ENCODE measurements at places on chromosomes 12 and 14.

DNA sequence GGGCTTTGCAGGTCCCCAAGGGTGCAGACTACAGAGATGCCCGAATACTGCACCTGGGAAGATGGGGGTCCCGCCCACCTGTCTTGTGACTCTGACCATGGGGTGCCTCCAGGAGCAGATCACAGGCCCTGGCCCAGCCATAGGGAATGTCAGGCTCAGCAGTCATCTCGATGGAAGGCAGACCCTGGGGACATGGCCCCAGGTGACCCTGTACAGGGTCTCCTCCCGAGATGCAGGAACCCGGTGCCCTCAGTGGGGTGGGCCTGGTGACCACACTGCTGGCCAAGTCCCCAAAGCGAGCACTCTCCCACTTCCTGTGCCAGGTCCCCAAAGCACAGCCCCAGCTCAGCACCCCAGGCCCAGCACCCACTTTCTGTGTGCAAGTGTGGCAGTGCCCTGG is 903.7 kb upstream of the USP15 start:
- no peak for DNase-seq

DNA sequence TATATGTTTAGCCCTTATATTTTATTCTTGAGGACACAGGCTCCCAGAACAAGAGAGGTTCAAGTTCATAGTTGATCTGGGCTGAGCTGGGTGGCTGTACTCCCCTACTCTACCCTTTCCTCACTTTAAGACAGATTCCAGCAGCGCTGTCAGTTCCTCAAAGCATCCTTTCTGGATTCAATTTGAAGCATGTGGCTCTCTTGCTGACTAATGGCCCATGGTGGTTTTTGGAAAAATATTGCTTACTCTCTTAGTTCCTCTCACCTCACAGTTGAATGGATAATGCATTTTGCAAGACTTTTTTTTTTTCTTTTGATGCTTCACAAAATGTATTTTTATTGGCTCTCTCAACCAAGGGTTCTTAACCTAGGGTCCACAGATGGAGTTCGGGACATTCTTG is 4.1 kb downstream of the PELI2 start:
- no peak for DNase-seq

DNA sequence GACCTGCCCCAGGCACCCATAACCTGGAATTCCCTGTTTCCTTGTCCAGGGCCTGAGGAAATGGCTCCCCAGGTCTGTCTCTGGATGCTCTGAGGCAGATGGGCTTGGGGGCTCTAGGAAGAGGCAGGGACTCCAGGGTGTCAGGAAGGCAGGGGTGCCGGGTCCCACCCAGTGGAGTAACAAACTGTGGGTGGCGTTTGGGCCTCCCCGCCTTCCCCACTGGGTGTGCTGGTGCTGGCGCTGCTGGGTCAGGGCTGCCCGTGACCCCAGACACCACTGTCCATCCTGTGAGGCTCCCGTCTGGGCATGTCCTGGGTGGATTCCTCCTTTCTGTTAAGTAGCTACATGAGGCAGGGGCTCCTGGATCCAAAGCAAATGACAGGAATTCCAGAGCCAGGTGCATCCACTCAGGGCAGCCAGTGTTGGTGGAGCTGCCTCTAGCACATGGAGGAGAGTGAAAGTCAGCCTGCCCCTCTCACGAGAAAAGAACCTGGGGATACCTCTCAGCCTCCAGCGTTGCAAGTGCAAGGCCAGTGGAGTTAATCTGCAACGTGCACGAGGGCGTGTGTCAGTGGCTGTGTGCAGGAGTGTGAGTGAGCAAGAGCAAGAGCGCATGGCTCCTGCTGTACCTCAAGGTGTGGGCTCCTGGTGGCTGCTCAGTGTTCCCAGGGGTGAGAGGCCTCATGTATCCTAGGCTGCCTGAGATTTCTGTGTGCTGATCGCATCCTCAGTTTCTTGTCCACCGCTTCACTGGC is 403.1 kb downstream of the TMEM121 start:
- no peak for DNase-seq

- no peak for DNase-seq
Observed at GRCh38 chr14:65268594-65268993, 143.9 kb upstream of the FUT8 start.

DNA sequence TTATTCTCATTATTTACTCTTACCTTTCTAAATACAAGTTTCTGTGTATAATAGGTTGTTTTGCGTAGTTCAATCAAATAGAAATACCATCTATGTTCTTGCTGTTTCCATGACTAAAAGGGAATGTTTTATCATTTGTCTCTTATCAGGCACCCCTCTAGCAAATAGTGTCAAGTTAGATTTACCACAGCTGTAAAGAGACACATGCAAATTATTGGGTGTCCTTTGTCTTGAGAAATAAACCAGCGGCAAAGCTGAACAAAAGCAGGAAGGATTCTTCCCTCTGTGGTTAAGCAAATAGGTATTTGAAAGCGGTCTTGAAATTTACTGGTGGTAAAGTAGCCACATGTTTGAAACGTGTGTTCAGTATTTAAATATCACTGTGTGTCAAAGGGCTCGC is 405.9 kb downstream of the TMTC2 start:
- DNase-seq: no peak

DNA sequence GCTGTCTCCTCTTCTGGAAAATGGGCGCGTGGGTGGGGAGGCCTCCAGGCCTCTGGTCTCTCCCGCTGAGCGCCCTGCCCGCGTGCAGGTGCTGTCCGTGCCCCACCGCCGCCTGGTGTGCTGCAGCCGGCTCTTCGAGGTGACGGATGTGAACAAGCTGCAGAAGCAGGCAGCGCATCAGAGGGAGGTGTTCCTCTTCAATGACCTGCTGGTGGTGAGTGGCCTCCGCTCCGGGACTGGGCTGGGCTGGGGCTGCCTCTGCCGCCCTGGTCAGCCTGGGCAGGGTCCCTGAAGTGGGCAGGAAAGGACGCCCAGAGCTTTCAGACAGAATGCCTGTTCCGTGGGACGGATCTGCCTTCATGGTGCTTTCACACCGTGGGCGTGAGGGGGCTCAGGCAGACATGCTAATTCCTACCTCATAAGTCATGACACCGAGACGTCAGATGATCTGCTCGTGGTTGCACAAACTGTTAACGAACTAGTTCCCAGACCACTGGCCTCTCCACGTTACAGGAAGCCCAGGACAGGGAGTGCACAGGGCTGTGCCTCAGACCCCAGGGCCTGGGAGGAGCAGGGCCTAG is 50.5 kb downstream of the SLC6A12 start:
- no peak for DNase-seq

DNA sequence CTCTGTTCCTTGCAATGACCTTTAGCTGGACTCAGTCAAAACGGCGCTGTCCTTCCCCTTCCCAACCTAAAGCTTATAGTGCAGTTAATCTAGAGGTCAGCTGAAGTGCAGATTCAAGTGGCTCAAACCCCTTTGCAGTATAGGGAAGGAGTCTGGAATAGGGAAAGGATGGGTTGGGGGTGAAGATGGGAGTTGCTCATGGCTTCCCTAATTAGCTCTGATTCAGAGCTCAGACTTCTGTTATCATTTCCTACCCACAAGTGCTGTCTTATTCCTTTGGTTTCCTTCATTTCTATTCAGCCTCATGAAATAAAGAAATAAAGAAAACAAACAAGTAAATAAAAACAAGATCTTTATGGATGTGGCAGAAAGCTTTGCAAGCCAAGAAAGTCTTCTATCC is 264.0 kb upstream of the HMGA2 start:
- DNase-seq: no peak

DNA sequence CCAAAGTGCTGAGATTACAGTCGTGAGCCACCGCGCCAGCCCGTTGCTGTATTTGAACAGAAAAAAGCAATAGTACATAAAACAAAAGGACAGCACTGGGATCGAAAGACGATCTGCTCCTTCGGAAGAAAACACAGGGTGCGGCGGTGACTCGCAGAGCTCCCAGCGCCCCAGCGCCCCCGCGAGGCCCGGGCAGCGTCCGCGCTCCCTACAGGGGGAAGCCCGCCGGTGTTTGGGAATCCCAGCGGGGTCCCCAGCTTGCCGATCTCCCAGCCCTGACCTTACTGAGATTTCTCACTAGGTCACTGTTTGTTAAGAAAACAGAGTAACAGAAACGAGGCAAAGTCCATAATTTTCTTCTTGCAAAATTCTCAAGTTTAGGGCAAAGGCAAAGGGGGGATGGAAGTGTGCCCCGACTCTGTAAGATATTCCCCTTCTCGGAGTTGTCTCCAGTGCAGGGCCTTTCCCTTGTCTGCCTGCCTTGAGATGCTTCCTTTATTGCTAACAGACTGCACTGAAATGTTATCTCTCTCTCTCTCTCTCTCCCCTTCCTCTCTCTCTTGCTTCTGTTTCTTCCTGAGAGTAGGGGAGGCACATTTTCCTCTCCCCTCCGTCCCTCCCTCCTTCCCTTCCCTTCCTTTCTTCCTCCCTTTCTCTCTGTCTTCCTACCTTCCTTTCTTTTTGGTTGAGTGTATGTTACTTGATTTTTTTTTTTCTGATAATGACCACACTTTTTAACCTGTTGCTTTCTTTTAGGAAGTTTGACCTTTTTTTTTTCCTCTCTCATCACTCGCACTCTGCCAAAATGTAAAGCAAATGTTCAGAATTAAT is 91.9 kb downstream of the TMEM30B start:
- DNase-seq: peak; percentile 20

GRCh38 chr14:79415726-79416125 is 795.6 kb downstream of the DIO2 start:
- DNase-seq: no peak

GRCh38 chr12:52691076-52691840 is 11.1 kb upstream of the KRT1 start:
- DNase-seq: peak; percentile 49

- no peak for DNase-seq
Observed at GRCh38 chr12:41277946-41278267, 89.8 kb downstream of the PDZRN4 start.

GRCh38 chr14:29853272-29853671 is 74.4 kb downstream of the PRKD1 start:
- no peak for DNase-seq

GRCh38 chr12:71139153-71139735 is 18.6 kb downstream of the TSPAN8 start:
- no peak for DNase-seq

DNA sequence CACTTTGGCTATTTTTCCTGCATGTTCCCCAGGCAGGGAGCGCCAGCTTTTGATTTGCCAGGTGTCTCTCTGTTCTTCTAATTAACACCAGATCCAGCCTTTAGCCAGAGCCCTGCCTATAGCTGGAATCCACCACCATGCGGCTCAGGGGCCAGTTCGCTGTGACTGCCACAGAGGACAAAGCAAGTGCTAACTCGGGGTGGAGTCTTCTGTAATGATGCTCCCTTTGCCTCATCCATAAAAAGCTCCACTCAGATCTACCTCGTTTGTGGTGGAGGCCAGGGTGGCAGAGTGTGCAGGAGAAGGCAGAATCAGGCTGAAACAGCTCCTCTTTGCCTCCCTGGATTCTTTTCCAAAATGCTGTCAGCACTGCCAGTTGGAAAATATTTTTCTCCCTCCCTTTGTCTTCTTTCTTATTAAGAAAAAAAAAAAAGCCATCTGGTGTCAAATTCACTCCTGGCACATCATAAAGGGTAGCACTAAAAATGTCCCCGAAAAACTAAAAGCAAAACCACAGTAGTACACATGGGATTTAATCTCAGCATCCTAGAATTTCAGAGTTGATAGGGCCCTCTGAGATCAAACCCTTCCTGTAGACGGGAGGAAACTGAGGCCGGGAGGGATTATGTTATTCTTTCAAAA is 18.0 kb upstream of the CTDSP2 start:
- peak; percentile 81 for DNase-seq

- DNase-seq: no peak
Observed at GRCh38 chr12:66661357-66661756, 17.5 kb downstream of the GRIP1 start.

DNA sequence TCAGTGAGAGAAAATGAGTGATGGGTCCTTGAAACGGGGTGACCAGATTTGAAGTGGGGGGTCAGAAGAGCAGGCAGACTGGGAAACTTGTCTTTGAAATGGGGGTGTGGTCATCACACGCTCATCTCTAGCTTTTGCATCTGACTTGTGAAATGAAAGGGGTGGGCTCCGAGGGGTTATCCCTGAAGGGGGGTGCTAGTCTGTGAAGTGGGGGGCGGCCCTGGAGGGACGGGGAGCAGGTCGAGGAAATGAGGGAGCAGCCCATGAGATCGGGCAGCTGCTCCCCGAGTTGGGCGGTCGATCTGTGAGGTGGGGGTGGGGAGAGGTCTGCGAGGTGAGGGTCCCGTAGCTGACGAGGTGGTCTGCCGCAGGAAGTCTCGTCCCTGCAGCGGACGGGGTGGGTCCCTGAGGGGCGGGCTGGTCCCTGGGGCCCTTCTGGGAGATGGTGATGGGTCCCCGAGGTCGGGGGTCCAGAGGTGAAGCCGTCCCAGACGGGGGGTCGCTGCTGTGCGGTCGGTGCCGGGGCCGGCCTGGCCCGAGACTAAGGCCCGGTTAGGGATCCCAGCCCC is 542 bp downstream of the PXN start:
- no peak for DNase-seq

GRCh38 chr12:22672951-22673350 is 48.0 kb downstream of the ETNK1 start:
- DNase-seq: no peak

GRCh38 chr12:19131025-19131444 is 1.5 kb downstream of the PLEKHA5 start:
- DNase-seq: no peak

- no peak for DNase-seq
Observed at GRCh38 chr12:3755898-3756297, 3.0 kb upstream of the CRACR2A start.

- DNase-seq: no peak
Observed at GRCh38 chr12:113973109-113973904, 7.2 kb upstream of the RBM19 start.

GRCh38 chr14:22052795-22053194 is 379.2 kb upstream of the OR4E1 start:
- no peak for DNase-seq

DNA sequence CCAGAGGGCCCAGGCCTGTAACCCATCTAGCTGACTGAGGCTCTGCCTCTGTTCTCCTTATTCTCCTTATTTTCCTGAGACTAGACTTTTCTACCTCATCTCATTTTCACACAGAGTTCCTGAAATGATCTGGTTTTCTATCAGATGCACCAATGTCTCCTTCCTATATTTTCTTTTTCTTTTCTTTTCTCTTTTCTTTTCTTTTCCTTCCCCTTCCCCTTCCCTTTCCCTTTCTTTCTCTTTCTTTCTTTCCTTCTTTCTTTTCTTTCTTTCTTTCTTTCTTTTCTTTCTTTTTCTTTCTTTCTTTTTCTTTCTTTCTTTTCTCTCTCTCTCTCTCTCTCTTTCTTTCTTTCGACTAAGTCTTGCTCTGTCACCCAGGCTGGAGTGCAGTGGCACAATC is 3.0 kb upstream of the CCDC184 start:
- DNase-seq: no peak

DNA sequence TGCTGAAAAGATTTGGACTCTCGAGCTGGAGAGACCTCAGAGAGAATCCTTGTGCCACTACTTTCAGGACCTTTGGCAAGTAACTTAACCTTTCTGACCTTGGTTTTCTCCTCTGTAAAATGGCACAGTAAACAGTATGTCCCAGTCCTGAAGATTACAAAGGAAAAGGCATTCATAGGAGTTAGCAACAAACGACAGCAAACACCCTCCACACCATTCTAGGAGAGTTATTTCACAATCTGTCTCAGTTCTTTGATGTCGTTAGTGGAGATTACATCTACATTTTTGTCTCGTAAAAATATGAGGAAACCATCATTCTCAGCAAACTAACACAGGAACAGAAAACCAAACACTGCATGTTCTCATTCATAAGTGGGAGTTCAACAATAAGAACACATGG is 205.7 kb downstream of the ITPR2 start:
- DNase-seq: no peak

Measured in brain (organoid and tissue), 16 donors.